ENCODE measurements at places on chromosomes 4 and X.

DNA sequence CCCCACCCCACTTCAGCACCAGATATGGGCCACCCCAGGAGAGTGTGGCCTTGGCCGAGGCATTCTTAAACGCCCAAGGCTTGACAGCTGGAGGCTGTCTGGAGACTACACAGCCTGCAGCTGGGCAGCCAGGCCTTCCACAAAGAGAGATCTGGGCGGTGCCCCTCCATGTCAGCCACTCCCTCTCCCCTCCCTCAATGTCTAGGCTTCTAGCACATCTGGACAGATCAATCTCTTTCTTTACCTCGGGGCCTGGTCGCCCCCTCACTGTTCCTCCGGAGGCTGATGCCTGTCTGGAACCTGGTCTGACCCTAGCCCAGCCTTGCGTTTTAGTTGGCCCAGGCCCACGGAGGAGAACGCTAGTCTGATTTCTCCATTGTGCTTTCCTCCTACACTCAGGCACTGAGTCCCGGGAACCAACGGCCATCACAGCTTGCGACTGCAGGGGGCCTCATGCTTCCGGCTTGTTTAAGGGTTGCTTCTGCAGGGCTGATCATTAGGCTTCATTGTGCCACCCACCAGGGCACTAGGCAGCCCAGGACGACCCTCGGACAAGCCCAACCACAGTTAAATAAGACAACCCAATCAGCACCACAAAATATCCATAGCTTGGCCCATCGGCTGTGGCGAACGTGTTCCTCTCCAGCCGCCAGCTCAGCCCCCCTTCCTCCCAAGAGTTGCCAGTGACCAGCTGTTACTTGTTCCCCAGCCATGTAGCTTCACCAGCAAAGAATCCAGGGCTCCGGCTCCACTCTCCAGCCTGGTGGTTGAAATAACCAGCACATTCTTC is 200.6 kb downstream of the BCOR start:
- DNase-seq, result no peak

GRCh38 chr4:134018846-134019245 is 182.7 kb downstream of the PABPC4L start:
- DNase-seq, result no peak

GRCh38 chrX:135516376-135516775 is 4.1 kb upstream of the INTS6L start:
- DNase-seq, result no peak

DNA sequence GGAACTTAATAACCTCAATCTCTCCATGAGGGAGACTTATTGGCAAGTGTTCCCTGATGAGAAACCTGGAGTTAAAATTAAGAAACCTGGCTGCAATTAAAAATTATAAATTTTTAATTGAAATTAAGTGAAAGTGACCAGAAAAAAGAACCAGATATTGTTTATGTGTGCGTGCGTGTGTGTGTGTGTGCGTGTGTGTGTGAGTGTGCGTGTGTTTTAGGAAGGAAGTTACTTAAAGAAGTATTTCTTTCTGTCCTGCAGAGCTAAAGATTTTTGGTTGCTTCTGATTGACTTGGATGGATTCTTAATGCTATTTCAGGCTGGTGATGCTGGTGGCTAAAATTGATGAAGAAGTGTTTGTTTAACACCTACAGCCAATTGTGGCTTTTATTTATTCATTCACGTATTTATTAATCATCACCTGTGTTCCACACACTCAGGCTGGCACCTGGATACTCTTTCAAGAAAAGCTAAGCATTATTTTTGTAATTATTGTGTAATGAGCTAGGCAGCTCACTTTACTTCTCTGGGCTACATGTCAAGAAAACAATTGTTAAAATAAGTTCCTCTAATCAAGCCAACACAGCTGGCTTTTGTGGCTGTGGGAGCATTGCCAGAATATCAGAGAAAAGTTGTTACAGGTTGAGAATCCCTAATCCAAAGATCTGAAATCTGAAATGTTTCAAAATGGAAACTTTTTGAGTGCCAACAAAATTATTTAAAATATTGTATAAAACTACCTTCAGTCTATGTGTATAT is 68.5 kb downstream of the CEP44 start:
- DNase-seq, result no peak

DNA sequence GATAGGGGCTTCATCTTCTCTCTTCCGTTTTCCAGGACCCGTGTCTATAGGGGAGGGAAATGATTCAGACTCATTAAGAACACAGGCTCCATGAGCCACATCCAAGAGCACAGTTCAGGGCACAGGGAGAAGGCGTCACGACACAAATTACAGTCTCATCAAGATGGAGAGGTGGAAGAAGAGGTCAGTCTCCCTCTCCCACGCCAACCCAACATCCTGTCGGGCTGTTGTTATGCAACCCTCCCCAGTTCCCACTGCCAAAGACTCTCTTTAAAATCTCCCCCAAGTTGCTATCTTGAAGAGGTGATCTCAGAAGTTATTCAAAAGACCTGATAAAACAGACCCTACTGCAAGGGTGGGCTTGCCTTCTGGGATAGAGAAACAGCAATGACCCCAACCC is 12.6 kb downstream of the ZMYM3 start:
- no peak for DNase-seq

DNA sequence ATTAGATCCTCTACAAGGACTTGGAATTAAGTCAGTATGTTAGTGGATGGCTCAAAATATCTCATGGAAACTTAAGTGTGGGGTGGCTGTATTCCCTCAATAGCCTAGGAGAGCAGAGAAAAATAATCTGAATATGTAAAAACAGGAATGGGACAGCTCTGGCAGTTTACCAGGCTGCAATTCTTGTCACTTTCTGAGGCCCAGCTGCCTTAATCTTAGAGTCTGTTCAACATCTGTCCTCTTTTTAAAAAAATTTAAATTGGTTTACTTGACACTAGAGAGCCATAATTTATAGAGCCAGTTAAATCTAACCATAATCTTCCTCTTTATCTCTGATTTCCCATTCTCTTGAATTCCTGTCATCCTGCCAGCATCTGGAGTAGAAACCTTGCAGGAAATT is 109.2 kb upstream of the CXCL13 start:
- no peak for DNase-seq

DNA sequence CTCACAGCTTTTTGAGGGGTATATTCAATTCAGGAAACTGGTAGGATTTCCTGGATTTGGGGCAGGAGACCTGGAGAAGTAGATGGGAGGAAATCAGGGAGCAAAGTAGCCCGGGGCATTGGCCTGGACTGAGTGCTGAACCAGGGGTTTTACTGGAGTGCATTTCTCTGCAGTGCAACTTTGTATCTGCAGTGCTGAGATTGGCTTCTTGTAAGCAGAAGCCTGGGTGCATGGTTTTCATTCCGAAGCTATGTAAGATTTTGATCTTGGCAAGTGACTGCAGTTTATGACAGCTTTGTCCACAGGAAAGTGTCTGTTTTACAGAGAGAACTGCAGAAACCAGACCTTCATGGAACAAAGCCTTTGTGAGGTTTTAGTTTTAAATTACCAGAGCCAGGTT is 158.3 kb downstream of the SPCS3 start:
- no peak for DNase-seq

GRCh38 chrX:17590892-17591740 is 146.2 kb upstream of the SCML1 start:
- DNase-seq, result no peak

All from anterior cingulate cortex (tissue), 58 donors.